MG63 (cell line): ENCODE measurements at places on chromosomes 7 and 10. TPM values are rescaled to one million over a fixed set of nuclear protein-coding genes. Genes with fewer than 3 reads are reported as not detected.

DNA sequence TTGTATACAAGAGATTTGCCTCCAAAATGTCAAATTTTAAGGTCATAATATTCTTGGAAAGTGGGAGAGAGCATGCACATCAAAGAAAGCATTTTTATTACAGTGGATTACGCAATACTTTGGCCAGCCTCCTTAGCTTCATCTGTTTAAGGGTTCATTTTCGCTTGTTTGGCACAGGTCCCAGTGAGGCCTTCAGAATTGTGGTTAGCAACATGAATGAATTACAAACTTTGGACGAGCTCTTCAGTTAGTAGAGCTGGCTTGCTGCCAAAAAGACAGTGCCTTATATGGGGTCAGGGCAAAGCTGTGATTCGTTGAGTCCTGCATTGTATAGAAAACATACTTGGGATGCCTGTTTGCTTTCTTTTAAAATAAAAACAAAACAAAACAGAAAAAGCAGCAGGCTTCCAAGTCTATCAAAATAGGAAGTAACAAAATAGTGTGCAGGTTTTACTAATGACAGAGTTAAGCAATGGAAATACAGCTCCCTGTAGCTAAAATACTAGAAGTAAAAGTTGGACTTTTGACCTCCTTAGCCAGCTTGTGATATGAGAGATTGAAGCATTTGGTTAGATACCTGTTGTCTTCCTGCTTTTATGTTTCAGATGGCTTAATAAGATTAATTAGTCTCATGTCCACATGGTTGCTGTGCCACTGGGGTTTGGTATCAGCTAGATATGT, 190.8 kb downstream of the MLLT10 start:
- DNase-seq: peak; percentile 94

SLC18A2 gene
- total RNA-seq: not detected in 2 replicates

DNA sequence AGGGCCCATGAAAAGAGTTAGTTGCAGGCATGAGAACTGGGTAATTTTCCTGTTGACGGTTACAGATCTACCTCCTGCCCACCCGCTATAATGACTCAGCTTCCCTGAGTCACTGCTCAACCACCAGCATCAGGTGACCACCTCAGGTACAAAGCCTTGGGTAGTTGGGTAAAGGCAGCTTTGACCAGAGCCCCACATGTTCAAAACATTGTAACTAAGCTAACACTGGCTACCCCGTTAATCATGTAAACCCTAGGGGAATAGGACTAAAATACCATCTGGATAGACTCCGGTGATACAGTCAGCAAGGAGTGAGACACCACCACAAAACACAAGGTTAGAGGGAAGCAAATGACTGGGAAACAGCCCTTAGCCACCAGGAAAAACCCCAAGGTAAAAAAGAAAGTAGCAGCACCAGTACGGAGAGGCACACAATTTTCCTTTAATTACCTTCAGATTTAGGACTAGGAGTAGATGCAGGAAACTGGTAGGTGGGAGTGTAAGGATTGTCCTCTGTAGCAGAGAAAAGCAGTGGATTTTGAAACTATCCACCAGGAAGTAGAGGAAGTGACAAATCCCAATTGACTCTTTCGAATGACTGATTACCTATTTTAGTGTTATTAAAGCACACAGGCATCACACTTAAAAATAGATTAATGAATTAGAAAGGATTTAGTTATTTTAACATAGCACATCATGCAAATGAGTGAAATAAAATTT, 103.5 kb upstream of the PDLIM1 start:
- no peak for DNase-seq

DNA sequence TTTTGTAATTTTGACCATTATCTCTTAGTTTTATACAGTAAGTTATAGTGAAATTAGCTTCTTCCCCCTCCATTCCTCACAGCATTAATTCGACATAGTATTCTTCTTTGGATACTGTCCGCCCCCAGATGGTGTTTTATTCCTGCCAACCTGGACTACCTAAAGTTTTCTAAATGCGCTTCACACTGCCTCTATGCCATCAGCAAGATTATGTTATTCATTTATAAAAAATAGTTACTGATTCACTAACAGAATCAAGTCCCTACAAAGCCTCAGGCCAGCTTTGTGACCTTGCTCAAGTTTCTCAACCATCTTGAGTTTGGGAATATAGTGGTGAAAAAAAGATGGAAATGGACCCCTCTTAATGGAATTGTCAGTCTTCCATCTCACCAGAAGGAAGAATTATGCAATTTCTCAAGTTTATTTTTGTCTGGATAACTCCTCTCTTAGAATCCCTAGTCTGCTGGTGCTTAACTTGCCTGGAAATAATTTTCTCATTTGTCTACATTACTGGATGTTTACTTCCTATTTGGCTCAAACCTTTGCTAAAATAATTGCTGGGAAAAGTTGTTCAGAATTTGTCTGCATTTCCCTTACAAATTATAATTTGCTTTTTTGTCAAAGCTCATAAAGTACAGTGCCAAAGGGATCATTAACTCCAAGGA, 16.7 kb upstream of the FGL2 start:
- no peak for DNase-seq

- no peak for DNase-seq
Observed at GRCh38 chr10:22626784-22627183, 87.6 kb downstream of the PIP4K2A start.

- DNase-seq: no peak
Observed at GRCh38 chr10:71053169-71053895, 159.0 kb upstream of the UNC5B start.

DNA sequence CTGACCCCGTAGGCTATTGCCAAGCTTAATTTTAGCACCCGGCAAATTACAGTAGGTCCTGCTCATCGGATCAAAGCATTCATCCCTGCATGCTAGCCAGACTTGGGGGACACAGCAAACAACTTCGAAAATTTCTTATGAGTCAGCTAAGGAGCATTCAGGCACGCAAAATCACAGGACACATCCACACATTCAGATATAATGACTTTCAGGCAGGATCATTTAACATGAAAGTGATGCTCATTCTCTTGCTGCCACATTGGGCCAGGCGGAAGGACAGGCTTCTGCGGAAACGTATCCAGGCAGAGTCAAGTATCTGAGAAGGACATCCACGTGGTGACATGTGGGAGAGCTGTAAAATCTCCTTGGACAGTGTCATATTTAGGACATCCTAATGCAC, 474.0 kb upstream of the NRP1 start:
- DNase-seq: no peak

- DNase-seq: no peak
Observed at GRCh38 chr10:112230325-112230988, 46.9 kb upstream of the GPAM start.

- no peak for DNase-seq
Observed at GRCh38 chr10:60644436-60645130, 133.7 kb upstream of the CDK1 start.
